ENCODE measurements at places on chromosomes 5 and 9. TPM values are rescaled to one million over a fixed set of nuclear protein-coding genes. Genes with fewer than 3 reads are reported as not detected.

Gene IFNA21
- not detected for total RNA-seq

Gene SLF1
- total RNA-seq, result 5.1 TPM

Gene ZBTB6
- total RNA-seq, result 16.5 TPM

Gene NOXA1
- 2.1 TPM for total RNA-seq

Gene ADAMTS6
- total RNA-seq, result 2.7 TPM

Gene GNA14
- 0.10 TPM for total RNA-seq

DNA sequence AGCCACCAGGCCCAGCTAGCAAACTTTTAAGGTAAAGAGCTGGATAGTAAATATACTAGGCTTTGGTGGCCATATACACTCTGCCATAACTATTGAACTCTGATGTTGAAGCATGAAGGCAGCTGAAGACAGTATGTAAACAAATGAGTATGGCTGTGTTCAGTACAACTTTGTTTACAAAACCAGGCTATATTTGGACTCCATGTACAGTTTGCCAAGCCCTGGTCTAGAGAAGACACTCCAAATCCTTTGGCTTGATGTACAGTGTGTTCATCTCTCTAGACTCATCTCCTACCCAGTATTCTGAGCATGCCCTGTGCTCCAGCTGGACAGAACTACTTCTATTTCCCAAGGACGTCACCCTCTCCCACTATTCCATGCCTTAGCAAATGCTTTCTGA is 54.3 kb upstream of the MEGF10 start:
- no peak for DNase-seq

GRCh38 chr9:79352322-79352721 is 219.4 kb upstream of the TLE4 start:
- no peak for DNase-seq

- no peak for DNase-seq
Measured at GRCh38 chr5:155575861-155576260, 562.3 kb downstream of the KIF4B start.

DNA sequence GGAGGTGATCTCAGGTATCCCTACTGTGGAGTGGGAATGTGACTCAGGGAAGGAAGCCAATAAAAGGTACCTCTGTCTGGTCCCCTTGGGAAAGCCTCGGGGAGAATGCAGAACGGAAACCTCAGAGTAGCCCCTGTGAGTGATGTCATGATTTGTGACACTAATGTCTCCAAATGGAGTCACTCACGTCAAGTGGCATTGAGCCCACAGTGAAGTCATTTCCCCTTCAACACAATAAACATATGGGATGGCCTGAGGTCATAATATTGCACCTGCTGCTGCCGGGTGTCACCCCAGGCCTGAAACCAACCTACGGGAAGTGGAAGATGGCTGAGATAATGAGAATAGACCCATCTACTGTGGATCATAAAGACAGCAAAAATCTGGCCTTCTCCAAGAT is 75.9 kb upstream of the GOLM1 start:
- DNase-seq, result no peak

GRCh38 chr9:115756736-115757135 is 396.9 kb upstream of the PAPPA start:
- no peak for DNase-seq

DNA sequence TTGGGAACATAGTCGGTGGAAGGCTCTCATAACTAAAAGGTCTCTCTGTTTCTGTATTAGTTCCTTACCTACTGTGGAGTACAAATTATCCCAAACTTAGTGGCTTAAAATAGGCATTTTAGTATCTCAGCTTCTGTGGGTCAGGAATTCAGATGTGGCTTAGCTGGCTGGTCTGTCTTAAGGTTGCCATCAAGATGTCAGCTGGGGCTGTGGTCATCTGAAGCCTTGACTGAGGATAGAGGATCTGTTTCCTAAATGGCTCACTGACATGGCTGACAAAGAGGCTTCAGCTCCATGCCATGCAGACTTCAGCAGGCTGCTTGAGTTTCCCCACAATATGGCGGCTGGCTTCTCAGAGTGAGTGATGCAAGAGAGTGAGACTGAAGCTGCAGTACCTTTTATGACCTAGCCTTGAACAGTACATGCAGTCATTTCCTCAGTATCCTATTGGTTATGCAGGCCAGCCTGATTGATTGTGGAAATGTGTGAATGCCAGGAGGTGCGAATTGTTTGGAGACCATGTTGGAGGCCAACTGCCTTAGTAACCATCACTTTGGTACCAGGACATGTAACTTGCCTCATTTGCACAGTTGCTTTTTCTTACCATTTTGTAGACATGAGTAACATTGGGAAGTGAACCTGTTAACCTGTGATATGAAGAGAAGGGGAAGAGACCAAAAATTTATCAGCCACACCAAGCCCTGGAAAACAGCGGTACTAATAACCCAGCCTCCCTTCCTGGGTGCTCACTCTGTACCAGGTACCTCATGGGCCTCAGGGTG is 152.8 kb upstream of the IER5L start:
- DNase-seq, result no peak

DNA sequence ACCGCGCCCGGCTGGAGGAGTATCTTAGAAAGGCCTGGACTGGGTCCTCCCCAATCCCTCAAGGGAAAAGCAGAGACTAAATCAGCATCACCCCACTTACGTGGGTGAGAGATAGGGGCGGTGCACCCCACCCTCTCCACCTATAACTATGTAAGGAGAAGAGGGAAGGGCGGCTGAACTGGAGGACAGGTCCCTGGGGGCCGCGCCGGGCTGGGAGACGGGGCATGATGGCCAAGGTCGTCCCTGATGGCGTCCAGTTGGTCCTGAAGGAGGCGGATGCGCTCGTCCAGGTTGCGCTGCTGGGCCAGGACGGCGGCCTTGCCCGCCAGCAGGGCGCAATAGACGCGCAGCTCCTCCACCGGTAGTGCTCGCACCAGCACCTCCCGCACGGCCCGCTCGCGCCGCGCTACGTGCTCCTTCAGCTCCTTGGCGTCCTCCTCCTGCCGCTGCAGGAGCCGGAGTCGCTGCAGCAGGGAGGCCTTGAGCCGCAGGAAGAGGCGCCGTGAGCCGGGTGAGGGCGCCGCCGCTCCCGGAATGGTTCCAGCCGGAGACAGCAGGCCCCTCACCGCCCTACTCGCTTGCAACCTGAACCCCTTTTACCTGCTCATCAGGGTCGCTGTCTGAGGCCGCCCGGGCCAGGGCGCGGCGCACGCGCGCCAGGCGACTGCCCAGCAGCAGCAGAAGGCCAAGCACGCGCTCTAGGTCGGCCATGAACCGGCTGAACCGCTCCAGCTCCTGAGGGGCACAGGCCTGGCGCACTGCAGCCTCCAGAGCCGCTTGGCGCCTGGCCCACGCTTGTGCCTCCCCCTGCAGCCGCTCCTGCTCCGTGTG is 7.6 kb downstream of the SHROOM1 start:
- DNase-seq, result no peak

DNA sequence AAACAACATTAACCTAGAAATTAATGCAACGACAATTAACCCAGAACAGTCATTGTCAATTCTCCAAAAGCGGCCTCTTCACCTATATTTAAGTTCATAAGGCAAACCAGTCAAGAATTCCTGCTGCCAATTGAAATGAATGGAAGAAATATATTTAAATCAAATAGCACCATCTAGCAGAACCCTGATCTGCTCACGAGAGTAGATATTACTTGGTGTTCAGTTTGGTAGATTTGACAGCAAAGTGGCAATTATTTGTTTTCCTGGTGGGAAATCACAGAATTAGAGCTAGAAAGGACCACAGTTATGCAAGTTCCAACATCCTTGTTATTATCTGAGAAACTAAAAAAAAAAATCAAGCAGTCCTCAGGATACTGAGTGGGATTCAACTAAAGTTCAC is 2.3 kb downstream of the SSBP2 start:
- DNase-seq, result no peak

DNA sequence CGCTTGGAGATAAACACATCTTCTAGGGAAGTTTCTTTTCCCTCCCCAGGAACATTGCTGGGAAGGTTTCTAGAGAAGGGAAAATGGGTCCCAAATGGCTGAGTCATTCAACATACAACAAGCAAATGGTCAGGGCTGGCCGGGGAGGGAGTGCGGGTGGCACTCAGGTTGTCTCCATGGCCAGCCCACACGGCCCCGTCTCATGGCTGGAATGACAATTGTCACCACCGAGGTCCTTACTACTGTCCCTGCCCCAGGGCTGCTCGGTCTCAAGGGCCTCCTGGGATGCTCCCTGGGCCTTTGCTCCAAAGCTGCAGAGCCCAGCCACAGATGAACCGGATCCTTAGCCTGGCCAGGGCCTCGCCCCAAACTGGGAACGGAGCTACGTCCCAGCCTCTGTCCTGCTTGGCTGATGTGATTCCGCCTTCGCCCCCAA is 121.9 kb downstream of the FGF18 start:
- no peak for DNase-seq

GRCh38 chr5:74257645-74258313 is 382.7 kb downstream of the ENC1 start:
- DNase-seq, result peak; percentile 69

- peak; percentile 76 for DNase-seq
Measured at GRCh38 chr5:107476783-107477182, 194.0 kb downstream of the EFNA5 start.

- DNase-seq, result no peak
Measured at GRCh38 chr5:125197321-125197720, 450.9 kb upstream of the ZNF608 start.

- peak; percentile 61 for DNase-seq
Measured at GRCh38 chr9:91089405-91090129, 272.2 kb downstream of the AUH start.

- peak; percentile 28 for DNase-seq
Measured at GRCh38 chr9:6215562-6215961, at the start of gene IL33. TSS of gene IL33 (plus strand) at chr9:6215807. CDS start at chr9:6241695, 25,888 bp downstream.

DNA sequence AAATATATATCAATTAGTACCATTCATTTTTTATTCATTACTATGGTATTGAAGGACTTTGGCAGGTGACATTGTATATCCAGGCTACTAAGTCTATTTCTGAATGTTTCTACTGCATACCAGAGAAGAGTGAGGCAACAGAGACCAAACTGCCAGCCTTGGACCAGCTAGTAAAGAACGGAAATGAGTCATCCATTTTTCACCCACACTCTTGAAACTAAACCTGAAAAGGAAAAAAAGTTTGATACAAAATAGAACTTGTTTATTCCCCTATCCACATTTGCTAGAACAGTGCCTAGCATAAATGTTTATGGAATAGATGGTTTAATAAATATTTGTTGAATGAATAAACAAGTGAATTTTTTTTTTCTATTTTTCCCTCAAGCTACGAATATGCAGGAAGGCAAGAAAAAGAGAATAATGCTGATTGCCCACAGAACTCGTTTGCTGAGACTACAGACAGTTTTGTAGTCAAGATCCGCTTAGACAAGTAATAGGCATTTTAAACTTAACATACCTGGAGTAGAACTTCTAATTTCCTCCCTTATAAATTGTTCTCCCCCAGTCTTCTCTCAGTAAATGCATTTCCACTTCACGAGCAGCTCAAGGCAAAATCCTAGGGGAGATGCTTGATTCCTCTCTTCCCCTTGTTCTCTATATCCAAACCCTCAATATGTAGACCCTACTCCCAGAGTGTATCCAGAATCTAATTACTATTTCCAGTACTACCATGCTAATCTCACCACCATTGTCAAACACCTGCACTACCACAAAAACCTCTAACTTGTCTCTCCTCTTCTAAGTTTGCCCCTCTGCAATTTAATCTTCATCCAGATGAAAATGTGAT is 146.2 kb upstream of the RASA1 start:
- peak; percentile 93 for DNase-seq

DNA sequence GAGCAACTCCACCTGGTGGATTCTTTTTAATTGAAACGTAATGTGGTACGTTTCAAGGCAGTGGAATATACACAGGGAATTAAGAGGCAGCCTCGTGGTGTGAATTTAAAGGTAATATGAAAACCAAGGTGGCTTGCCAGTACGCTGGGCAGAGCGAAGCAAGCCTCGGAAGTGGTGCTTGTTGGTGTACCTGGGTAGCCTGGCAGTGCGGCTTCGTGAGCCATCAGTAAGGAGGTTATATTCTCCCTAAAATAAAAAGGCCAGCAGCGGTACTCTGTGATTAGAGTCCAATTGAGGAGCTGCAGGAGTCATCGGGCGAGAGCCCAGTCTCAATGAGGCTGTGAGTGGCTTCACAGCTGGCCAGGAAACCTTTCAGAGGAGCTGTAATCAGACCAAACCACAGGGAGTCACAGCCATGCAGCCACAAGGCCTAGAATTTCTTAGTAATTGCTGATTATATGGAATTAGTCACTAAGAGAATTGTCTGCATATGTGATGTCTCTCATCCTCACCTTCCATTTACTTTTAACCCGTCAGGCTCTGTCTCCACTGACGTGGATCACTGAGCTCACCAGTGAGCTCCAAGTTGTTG is 57.7 kb downstream of the DCP2 start:
- peak; percentile 85 for DNase-seq

DNA sequence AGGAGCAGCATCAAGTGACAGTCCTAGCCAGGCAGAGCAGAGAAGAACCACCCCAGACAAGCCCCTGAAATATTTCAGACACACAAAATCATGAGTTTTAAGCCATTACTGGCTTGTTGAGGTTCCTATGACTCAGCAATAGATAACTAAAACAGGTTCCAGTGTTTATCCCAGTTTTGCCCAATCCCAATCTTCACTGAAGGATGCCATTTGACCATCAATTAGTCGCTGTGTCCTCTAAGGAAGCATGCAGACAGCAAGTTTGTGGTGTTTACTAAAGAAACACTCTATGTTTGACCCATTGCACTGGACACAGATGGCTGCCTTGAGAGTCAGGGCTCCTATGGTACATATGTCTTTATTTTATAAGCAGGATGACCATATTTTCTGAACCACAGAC is 186.7 kb downstream of the SYK start:
- no peak for DNase-seq

Measured in renal cortical epithelial cell (primary cell).